ENCODE measurements at places on chromosomes 4 and X. TPM values are rescaled to one million over a fixed set of nuclear protein-coding genes. Genes with fewer than 3 reads are reported as not detected.

The DDX53 gene
- not detected for total RNA-seq

The ZCCHC18 gene
- 4.1 TPM for total RNA-seq

DNA sequence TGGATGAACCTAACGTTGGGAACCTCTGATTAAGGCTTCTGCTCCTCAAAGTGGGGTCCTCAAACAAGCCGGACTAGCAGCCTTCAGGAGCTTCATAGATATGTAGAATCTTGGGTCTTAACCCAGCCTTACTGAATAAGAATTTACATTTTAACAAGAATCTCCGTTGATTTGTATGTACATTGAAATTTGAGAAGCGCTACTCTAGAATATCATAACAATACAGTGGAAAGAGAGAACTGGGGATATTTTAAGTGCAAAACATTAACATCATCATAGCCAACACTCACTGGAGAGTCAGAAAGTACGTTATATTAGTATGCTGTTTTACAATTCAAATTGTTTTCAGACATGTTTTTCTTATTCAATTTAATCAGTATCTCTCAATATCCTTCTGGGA is 31.2 kb downstream of the ATXN3L start:
- no peak for DNase-seq

- DNase-seq: no peak
Measured at GRCh38 chr4:61872983-61873382, 672.9 kb downstream of the ADGRL3 start.

- DNase-seq: no peak
Measured at GRCh38 chrX:9789555-9789954, 3.3 kb downstream of the SHROOM2 start.

- DNase-seq: no peak
Measured at GRCh38 chrX:30304866-30305265, 4.3 kb downstream of the NR0B1 start.

Data from cardiac muscle cell (in vitro differentiated cells and primary cell).